ENCODE measurements at places on chromosomes 4 and X.

DNA sequence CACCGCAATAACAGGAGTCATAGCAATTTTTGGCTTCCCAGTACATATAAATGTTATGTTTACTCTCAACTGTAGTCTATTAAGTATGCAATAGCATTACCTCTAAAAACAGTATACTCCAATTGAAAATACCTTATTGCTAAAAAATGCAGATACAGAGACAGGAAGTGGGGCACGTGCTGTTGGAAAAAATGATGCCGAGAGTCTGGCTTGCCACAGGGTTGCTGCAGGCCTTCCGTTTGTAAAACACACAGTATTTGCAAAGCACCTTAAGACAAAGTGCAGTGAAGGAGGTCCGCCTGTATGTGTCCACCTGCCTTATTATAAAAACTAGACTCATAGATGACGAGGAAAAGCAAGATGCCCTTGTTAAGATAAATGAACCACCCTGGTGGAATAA is 23.5 kb downstream of the CD99 start:
- no peak for DNase-seq

DNA sequence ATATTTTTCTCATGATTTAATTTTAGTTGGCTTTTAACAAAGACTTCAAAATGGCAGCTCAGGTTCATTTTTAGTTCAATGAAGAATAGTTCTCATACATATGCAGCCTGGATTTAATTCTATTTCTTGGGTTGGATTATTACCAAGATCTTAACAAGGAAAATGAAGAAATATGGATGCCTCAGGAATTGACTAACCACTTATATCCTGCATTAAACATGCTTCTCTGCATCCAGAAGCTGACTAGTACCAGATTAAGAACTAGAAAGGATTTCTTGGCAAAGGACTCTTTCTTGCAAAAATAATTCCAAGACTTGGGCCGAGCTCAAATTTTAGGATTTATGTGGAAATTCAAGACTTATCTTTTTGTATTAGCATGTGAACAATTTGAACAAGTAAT is 5.6 kb upstream of the KLHL2 start:
- DNase-seq: no peak

- DNase-seq: no peak
These were observed 41.8 kb downstream of the PALLD start for GRCh38 chr4:168538632-168539031.

DNA sequence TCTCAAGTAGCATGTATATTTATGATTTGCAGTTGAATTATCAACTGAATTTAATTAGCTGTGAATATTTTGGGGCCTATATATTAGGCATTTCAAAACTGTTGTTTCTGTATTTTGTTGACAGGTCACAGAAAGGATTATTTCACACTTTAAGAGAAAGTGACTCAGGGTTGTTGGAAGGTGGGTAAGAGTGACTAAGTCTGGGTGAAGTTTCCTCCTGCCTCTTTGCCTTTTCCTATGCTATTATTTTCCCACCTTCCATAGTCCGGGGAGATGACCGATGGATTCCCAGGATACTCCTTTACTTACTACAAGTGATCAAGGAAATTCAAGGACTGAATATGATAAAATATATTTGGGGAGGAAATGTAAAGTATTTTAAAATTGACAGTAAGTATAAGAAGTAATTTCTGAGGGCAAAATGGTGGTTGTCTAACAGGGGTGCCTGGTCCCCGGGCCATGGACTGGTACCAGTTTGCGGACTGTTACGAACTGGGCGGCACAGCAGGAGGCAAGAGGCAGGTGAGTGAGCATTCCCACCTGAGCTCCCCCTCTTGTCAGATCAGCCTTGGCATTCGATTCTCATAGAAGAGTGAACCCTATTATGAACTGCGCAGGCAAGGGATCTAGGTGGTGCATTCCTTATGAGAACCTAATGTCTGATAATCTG is 175.5 kb upstream of the GPRIN3 start:
- no peak for DNase-seq

GRCh38 chr4:180792541-180792940 is 1450.7 kb upstream of the TENM3 start:
- no peak for DNase-seq

Measured in T-cell (primary cell).